Amniotic stem cell (primary cell): ENCODE measurements at places on chromosomes 7 and 10.

GRCh38 chr10:3825862-3826351, 40.9 kb upstream of the KLF6 start:
- no peak for DNase-seq

DNA sequence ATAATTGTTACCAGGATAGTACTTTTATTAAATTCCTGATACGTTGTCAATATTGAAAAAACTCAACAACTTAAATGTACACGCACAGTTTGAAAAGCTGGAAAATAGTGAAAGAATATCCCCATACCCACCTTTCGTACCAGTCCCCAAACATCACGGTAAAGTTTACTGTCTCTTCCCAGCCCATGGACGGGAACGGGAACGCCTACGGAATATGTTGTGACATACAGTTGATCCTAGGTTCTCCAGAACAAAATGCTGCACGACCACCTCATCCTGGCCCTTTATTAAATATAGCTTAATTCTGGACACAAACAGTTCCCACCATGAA, 527 bp upstream of the BCAP29 start:
- no peak for DNase-seq

- DNase-seq, result no peak
These were observed 432.6 kb upstream of the ANKRD30A start for GRCh38 chr10:36692759-36693158.

- DNase-seq, result no peak
These were observed 16.0 kb upstream of the ZNF33B start for GRCh38 chr10:42654419-42654818.

DNA sequence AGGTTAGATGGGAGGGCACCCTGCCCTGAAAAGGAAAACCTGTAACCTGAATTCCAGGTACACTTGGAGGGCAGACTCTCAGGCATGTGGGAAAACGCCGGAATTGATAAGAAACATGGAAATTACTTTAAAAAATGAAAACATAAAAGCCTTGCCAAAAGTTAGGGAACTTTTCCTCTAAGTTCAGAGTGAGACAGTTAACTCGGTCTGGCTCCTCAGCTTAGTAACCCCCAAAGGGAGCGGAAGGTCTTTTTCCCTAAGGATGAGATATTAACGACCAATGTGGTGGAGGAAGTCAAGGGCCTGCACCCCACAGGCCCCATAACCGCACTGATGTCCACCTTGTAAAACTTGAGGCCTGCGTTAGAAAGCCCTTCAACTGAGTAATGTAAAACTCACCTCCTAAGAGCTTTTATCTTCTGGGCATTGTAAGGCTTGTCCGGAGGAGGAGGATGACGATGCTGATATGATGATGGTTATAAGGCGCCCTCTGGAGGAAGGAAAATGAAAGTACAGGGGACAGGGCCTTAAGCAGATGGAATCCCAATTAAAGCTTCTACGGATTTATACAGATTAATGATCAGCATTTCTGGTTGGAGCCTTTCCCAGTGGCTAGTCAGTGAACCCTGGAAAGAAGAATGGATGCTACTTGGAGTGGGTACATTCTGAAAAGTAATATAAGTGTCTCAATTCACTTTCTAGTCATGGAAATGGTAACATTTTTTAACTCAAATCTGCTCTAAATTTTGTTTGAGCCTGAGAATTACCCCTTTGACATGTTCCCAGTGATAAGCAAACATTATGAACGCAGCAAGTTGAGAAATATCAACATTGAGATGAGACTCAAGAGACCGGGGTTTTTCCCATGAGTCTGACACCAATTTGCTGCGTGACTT, 694 bp downstream of the COL1A2 start:
- peak; percentile 32 for DNase-seq

- DNase-seq, result no peak
These were observed 128.6 kb downstream of the CCNY start for GRCh38 chr10:35464825-35465456.

- peak; percentile 54 for DNase-seq
These were observed 41.7 kb upstream of the LOXL4 start for GRCh38 chr10:98309366-98310355.

- DNase-seq, result no peak
These were observed 91.0 kb upstream of the LANCL2 start for GRCh38 chr7:55274156-55274555.

- DNase-seq, result no peak
These were observed 73.7 kb downstream of the CTBP2 start for GRCh38 chr10:125086691-125087090.

- no peak for DNase-seq
These were observed 191.1 kb upstream of the PLXNA4 start for GRCh38 chr7:132767378-132767777.

GRCh38 chr7:126791306-126791705, 461.4 kb downstream of the GRM8 start:
- no peak for DNase-seq

DNA sequence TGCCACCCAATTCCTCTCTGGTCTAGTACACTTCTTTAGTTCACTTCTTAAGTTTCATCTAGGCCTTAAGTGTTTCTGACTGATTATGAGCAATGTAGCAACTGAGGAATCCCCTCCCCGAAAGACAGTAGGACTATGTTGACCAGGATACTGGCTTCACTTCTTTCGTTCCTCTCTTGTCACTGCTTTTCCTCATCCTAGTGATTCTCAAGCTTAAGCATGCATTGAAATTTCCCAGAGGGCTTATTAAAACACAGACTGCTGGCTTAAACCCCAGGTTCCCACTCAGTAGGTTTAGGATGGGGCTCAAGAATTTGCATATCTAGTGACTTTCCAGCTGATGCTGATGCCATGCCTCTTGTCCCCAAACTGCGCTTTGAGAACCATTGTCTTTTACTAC, 164.6 kb upstream of the WNT16 start:
- no peak for DNase-seq

GRCh38 chr10:18104223-18104872, 35.9 kb upstream of the CACNB2 start:
- DNase-seq, result peak; percentile 14

DNA sequence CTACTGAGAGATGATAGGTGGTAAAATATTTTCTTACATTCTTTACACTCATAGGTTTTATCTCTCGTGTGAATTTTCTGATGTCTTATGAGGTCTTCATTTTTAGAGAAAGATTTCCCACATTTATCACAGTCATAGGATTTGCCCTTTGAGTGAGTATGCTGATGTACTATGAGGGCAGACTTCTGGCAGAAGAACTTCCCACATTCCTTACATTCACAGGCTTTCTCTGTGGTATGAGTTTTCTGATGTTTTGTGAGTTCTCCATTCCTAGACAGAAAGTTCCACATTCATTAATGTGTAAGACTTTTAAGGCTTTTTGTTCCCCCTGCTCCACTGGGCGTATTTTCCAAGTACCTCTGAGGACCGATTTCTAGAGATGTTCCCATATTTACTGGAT, 23.5 kb downstream of the ZNF25 start:
- no peak for DNase-seq

DNA sequence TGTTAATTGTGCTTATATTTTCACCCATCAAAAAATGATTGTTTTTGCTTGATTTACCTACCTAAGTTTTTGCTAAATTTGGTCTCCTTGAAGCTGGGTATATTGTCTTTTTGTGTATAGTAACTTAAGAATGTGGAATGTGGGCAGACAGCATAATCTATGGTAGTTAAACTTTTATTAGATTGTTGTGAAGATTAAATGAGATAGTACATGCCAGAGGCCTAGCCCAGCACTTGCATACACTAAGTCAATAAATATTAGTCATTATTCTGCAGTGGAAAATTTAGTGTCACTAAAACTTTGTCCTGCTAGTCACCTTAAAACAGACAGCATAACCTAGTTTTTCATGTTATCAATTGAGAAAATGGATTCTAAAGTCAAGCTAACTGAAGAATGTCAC, 19.3 kb upstream of the RPA3 start:
- DNase-seq, result no peak

GRCh38 chr7:42492920-42493319, 255.9 kb upstream of the GLI3 start:
- no peak for DNase-seq

GRCh38 chr10:14478201-14478600, 147.5 kb upstream of the FRMD4A start:
- DNase-seq, result no peak

GRCh38 chr10:1938317-1938716, 201.0 kb upstream of the ADARB2 start:
- no peak for DNase-seq

DNA sequence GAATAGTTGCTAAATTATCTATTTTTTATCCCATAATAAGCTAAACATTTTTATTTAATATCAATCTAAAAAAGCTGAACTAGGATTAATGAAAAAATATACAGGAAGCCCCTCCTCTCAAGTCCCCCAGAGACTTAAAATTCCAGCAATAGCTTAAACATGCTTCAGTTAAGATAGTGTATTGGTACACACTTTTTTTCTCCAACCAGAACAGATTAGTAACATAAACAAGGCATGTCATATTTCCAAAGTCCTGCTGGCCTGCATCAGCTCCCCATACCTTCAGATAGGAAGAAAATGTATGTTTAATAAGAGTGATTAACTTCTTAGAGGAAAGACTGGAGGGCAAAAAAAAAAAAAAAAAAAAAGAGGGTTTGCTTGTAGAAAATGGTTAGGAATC, 7.1 kb downstream of the TBX20 start:
- DNase-seq, result no peak

- DNase-seq, result no peak
These were observed 76.4 kb upstream of the MAGI2 start for GRCh38 chr7:79529881-79530235.

DNA sequence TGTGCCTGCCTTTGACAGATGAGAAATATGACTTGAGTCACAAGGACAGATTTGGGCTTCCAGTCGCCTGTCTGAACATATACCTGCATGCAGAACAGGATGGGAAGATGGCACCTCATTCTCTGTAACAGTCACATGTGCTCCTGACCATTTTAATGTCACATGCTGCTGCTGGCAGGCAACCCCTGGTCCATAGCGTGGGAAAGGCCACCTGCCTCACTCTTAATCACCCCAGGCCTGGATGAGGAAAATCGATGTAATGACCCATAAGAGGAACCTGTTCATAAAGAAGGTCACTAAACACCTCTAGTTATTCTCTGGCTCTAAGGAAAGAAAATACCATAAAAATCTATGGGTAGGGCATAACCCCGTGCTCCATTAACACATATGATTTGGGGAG, 110.2 kb downstream of the GFRA1 start:
- DNase-seq, result no peak

- DNase-seq, result peak; percentile 16
These were observed 5.6 kb downstream of the LRRTM3 start for GRCh38 chr10:66931340-66931948.
